ENCODE measurements at places on chromosomes 4 and X.

DNA sequence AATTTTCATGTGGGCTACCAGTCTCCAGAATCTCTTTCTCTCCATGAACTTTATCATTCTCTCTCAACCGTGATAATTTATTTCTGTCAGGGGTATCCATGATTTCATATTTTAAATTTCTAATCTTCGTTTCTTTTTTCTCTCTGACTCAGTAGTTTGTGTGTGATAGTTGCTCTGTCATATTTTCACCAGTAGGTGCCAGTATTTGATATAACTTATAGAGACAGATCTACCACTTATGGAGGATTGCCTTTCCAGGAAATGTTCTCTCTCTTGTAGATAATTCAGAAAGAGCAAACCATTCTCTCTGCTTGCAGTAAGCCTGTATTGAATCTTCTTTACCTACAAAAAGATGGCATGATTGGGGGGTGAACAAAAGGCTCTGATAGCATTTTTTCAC is 79.3 kb upstream of the DYNLT3 start:
- no peak for DNase-seq

DNA sequence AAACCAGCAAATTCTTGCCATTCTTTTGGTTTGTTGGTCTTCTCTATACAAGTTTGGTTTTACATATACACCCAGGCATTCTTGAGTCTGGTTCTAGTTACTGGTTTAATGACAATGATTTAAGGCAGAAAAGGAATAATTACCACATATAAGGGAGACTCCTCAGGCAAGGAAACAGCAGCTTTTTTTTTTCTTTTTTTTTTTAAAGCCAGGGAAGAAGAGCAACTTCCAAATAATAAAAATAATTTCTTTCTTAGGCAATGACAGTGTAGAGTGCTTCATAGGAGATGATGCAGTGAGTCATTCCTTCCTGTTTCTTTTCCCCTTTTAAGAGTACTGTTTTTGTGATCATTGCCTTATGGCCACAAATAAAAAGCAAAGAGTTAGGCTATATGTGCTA is 289.7 kb downstream of the DKK2 start:
- no peak for DNase-seq

DNA sequence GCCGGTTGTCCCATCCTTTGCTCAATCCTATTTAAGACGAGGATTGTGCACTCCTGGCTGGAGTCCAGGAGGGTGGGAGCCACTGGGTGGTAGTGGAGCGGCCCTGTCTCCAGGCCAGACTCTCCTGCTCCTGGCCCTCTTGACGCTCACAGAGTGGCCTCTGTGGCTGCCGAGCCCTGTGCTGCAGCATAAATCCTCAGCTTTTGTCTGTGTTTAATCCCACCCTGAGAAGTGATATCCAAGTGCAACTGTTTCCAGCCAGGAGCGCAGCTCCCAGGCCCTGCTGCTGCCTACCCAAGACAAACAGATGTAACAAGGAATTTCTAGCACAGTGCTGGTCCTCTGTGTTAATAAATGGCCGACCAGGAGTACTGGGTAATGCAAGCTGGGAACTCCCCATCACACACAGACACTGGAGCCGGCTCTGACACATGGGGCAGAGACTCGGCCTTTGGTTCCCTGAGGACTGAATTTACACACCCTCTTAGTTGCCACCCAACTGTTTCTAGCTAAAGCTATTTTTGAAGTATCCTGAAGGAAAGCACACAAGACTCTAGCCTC is 85.3 kb downstream of the GATB start:
- no peak for DNase-seq

DNA sequence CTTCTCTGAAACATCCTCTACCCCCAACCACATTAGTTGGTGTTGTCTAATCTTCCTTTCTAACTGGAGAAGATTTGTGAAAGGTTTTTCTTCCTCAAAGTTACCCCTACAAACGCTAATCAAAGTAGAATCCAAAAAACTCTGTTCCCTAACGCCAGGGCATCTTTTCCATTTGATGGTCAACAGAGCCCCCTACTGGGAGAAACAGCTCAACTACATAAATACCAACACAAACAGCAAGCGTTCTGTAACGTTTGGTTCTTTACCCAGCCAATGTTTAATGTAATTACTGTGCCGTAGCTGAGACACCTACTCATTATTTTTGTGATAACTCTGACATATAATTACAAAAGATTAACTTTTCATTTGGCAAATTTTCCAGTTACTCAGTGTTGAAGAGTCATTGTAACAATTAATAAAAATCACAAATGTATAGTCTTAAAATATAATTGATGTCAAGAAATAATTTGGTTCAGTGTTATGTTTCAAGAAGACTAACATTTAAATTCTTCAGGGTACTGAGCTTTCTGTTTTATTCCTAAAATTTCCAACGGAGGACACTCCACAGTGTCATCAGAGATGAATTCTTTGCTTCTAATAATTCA is 94.9 kb upstream of the TBC1D9 start:
- DNase-seq = peak; percentile 12

GRCh38 chr4:56317749-56318148 is 69.5 kb downstream of the AASDH start:
- no peak for DNase-seq

DNA sequence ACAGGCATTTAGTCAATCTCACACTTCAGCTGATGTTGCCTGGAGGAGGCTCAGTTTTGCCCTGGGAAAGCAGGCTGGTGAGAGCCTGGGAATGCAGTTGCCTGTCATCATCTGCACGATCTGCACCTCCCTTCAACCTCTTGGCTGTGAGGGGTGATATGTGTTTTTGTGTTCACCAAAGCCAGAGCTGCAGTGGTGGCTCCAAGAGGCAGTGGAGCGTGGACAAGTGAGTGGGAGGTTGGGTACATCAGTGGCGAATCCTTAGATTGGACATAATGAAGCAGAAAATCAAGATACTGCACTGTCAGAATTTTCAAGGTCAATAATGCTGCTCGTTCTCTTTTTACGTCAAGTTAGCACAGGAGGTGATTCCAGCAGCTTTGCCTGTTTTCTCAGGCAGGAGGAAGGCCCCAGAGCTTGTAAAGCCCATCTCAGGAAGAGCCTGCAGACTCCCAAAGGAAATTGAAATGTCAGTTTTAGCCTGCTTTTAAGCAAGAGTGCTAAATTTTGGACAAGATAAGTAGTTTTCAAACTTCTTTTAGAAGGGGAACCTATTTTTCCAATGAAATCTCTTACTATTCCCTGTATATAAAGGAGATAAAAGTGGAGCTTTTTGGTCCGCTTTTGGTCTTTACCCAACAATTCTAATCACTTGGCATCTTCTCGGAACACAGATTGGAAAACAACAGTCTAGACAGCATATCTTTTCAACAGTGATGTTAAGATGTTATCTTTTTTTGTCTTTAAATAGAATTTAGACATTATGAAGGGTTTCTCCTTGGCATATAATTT is 92.8 kb downstream of the FRAS1 start:
- no peak for DNase-seq

GRCh38 chr4:165328708-165329107 is 1.2 kb downstream of the MSMO1 start:
- no peak for DNase-seq

DNA sequence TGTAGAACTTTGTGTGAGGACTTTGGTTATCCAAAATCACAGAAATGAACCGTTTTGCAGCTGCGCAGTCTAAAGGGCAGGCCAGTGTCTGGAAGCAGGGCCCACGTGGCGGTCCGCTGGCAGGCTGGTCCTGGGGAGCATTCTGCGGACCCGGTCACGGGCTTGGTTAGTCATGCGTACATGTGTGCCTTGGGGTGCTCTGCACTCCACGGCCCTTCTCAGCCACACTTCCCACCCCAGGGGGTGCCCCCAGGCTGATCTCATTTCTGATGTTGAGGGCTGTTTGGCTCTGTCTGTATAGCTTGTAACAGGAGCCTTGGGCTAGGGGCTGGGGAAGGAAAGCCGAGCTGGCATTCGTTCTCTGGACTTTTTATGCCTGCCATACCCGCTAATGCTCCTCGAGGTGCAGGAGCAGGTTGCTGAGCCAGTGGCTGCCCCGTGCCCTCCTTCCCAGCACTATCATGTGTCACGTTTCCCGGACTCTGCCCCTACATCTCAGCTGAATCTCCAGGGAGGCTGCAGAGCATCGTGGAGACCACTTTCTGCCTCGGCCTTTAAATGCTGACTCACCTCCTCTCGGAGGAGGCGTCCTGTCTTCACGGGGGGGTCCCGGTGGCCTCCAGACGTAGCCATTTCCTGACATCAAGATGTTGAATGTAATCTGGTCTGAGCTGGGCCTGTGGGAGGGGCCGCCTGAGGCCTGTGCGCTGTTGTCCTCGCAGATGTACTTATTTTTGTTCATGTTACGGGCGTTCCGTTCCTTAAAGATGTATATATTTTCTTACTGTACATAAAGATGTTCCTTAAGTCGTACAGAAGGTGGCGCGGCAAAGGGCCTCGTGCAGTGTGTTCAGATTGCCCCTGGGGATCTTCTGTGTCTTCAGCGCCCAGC is 11.4 kb upstream of the TADA2B start:
- no peak for DNase-seq

DNA sequence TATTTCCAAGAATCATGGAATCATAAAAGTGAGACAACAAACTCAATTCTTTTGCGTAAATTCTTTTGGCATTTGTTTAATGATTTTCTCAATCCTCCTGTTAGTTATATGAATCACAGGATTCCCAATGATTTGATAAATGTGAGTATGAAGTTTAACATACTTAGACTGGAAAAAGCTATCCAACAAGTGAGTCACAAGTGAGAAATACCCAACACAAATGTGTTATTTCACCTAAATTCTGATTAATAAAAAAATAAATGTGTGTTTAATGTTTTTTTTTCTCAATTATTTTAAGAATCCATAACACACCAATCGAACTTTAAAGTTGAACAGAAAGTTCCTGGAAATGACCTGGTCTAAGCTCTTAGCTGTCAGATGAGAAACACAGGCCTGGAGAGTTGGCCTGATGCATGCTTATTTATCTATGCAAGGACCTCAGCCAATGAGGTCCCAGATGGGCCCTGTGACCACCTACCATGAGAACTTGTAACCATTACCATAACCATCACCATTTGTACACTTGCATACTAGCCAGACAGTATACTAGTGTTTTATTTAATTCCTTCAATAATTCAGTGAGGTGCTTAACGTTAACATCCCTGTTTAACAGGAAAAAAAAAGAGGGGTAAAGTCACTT is 386.7 kb downstream of the SPRY1 start:
- DNase-seq = no peak

DNA sequence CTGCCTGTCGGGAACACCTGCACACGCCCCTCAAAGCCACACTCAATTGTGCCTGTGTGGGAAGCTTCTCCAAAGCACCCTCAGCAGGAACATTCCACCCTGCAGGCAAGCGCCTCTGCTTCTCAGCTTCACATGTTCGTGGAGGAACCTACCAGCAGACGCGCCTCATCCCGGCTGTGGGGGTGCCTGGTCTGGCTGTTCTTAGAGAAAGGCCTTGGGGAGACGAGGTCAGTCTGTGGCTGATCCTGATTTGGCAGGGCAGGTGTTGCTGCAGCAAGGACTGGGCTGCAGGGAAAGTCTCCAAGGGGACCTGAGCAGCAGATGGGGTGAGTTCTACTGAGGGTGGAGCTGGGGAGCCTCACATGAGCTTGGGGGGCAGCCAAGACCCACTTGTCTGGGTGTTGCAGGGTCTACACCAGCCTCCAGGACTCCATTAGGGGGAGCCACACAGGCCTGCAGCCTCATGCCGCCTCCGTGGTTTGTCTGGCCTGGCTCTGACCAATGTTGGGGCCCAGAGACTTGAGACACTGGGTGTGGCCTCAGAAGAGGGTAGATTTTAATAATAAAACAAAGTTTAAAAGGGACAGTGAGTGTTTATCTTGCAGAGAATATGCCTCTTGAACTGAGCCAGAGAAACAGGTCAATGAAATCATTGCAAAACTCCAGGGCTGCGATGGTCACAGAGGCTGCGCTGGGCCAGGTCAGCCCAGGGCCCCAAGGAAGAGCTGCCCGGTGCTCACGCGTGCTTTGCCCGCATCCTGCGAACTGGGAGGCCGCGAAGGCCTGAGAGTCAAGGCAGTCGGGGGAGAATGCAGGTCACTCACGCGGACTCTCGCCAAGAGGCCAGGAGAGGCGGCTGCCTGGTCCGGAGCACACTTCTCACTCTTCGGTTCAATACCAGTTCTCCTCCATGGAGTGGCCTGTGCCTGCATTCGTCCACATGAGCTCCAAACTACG is 21.1 kb downstream of the RNF212 start:
- no peak for DNase-seq

GRCh38 chrX:15749642-15750610 is 11.9 kb downstream of the CA5B start:
- DNase-seq = peak; percentile 50

GRCh38 chrX:118631586-118631985 is 95.8 kb upstream of the IL13RA1 start:
- DNase-seq = no peak

DNA sequence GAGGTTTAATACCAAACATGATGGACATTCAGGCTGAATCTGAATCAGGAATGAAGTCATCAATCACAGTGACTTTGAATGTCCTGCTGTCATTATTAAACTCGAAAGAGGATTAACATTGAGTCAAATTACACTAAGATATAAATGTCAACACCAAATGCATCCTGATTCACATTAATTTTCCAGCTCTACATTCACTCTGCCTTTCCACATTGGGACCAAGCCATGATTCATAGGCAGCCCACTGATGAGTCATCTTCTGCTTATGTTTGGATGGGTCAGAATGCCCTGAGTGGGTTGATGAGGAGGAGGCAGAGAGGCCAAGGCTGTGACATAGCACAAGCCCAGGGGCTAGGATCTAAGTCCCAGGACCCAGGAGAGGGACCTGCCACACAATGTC is 247.6 kb upstream of the RPS6KA3 start:
- no peak for DNase-seq

- peak; percentile 74 for DNase-seq
Measured at GRCh38 chr4:8198906-8199593, at the start of gene SH3TC1. TSS of gene SH3TC1 (plus strand) at chr4:8199290. CDS start at chr4:8205195, 5,905 bp downstream.

DNA sequence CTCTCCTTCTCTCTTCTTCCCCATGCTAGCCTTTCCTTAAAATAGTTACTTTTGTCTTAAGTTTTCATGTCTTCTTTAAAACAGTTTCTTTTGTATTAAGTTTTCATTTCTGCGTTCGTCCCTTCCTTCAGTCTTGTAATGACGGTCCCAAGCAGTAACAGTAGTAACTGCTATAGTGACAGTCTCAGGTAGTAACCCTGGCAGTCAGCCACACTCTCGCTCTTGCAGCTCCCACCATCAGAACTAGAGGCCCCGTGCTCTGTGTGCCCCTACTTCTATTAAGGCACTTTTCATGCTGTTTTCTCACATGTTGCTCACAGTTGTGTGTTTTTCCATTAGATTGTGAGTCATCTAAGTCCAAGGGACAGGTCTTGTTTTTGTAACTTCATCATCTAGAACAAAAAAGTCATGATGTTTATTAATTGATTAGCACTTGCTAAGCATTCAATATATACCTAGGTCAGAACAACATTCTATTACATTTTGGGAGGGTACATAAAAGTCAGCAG is 49.3 kb downstream of the C4orf33 start:
- no peak for DNase-seq

GRCh38 chr4:173466101-173466500 is 63.9 kb downstream of the HAND2 start:
- DNase-seq = no peak

DNA sequence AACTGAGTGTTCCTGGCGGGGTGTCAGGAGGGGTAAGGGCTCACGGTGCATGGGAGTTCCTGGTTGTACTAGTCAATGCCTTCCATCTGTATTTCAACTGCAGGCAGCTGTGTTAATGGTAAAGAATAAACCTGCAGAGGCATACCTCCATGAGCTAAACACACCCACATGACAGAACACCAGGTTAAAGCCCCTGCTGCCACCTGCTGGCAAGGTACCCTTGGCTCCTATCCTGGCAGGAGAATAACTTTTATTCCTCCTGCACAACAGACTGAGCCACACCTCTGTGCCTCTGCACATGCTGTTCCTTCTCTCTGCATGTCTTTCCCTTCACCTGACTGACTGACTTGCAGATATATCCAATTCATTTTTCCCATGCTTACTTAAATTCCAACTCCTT is 11.1 kb downstream of the ITIH6 start:
- peak; percentile 18 for DNase-seq

All from immature natural killer cell (primary cell).